Aorta (tissue), 5 donors: ENCODE measurements at places on chromosomes 12 and 14. TPM values are rescaled to one million over a fixed set of nuclear protein-coding genes. Genes with fewer than 3 reads are reported as not detected.

The TAS2R9 gene
- not detected for total RNA-seq

The MYO1H gene
- not detected for total RNA-seq

The WSCD2 gene
- total RNA-seq: 5.6 TPM

GRCh38 chr14:74595006-74595735, 16.9 kb downstream of the LTBP2 start:
- peak; percentile 91 for DNase-seq

GRCh38 chr12:6952863-6953441, 1.8 kb downstream of the PTPN6 start:
- peak; percentile 66 for DNase-seq

DNA sequence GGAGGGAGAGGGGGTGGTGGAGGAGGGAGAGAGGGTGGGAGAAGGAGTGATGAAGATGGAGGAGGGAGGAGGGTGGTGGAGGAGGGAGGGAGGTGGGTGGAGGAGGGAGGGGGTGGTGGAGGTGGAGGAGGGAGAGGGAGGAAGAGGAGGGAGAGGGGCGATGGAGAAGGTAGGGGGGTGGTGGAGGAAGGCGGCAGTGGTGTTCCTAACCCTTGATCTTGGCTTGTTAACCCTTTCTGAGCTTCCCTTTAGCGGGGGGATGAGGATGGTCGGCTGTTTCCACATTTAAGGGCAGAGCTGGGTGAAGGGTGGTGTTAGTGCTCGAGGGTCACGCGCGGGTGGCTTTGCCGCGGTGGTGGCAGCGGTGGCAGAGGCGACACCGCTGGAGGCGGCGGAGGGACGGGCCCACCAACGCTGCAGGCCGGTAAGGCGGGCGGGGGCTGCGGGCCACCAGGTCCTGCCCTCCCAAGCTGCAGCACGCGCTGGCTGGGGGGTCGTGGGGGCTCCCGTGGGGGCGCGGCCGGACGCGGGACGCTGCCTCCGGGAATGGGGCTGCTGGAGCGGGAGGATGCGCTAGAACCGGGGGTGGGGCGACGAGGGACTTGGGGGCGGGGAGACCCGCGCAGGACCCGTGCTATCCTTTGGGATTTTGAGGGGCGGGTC, 156.3 kb downstream of the PTPN11 start:
- DNase-seq: no peak
